Thoracic aorta (tissue), 2 donors: ENCODE measurements at places on chromosomes 5 and 9.

- DNase-seq: no peak
These were observed 58.9 kb downstream of the NDFIP1 start for GRCh38 chr5:142167458-142167857.

DNA sequence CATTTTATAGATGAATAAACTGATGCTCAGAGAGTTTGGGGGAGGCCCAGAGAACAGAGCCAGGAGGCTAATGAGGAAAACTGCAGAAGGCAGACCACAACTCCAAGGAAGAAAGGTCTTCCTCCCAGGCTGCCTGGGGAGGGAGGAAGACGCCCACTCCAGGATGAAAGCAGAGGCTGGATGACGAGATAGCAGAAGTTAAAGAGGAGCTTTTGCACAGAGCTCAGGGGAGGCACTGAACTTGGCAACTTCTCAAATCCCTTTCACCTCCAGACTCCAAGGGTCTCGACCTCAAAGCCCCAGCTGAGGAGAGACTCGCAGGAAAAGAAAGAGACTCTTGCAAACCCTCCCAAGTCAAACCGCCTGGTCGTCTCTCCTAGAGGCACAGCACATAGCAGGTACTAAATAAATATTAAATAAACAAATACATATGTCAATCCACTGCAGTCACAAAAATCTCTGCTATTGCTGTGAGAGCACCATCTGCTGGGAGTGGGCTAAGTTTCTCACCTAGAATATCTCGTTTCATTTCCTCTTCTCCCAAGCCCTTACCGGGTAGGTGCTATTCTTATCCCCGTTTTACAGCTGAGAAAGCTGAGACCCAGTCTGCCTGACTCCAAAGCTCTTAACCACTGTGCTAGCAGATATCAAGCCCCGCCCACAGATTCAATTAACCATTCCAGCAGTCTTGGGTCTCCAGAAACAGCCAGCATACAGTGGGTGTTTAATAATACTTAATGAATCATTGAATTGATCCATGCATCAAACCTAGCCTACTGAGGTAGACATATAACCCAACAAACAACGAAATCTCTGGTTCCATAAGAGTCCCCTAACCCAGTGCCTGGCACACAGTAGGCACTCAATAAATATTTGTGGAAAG is 97.8 kb upstream of the HAND1 start:
- DNase-seq: no peak

- DNase-seq: no peak
These were observed 170.6 kb upstream of the MEF2C start for GRCh38 chr5:89053547-89053946.

DNA sequence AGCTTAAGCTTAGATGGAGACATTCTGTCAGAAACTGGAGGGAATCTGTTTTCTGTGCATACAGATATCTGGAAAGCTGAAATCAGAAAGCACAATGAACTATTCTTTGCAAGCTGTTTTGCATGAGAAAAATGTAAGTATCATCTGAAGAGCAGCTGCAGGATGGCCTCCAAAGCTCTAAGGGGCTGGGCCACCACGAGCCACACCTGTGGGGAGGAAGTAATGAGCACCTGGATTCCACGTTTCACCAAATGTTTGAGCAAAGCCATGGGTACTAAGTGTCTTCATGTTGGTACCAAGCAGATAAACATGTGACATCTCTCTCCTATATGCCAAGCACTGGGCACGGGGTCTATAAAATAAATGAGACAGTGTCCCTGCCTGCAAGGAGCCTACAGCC is 199.3 kb downstream of the TTLL11 start:
- DNase-seq: no peak

- DNase-seq: no peak
These were observed 104.7 kb upstream of the SSBP2 start for GRCh38 chr5:81855591-81855990.

GRCh38 chr5:15585128-15585527 is 85.1 kb downstream of the FBXL7 start:
- no peak for DNase-seq

DNA sequence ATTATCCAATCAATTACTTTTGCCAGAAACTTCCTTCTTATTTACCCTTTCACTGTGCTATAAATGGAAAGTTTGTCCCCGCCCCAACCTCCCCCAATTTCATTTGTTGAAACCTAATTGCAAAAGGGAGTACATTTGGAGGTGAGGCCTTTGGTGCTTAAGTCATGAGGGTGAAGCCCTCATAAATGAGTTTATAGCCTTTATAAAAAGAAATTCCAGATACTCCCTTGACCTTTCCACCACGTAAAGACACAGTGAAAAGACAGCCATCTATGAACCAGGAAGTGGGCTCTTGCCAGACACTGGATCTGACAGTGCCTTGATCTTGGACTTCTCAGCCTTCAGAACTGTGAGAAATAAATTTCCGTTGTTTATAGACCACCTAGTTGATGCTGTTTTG is 82.3 kb downstream of the NUDT12 start:
- DNase-seq: no peak

GRCh38 chr9:100884518-100884917 is 144.0 kb upstream of the PLPPR1 start:
- DNase-seq: no peak

DNA sequence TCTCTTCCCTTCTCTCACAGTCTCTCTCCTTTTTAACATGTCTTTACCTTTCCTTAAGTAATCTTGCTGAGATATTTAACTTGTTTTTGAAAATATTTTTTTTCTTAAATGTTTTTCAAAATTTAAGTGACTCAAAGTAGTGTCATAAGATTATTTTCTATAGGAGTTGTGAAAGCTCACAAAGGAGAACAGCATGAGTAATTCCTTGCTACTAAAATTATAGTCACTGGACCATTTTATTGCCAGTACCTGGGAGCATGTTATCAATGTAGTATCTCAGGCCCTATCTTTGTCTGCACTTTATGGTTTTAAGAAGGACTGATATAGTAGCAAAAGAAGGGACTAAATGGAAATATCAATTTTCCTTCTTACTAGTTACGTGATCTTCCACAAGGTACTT is 181.9 kb downstream of the TMEM232 start:
- no peak for DNase-seq
